ENCODE measurements at places on chromosomes 2 and 18. TPM values are rescaled to one million over a fixed set of nuclear protein-coding genes. Genes with fewer than 3 reads are reported as not detected.

TUBA4B gene
- total RNA-seq = not detected

PCARE gene
- not detected for total RNA-seq

GPR148 gene
- total RNA-seq = not detected

CHST10 gene
- 7.8 TPM for total RNA-seq

SLC30A3 gene
- total RNA-seq = not detected

OSBPL6 gene
- 4.0 TPM for total RNA-seq

DNA sequence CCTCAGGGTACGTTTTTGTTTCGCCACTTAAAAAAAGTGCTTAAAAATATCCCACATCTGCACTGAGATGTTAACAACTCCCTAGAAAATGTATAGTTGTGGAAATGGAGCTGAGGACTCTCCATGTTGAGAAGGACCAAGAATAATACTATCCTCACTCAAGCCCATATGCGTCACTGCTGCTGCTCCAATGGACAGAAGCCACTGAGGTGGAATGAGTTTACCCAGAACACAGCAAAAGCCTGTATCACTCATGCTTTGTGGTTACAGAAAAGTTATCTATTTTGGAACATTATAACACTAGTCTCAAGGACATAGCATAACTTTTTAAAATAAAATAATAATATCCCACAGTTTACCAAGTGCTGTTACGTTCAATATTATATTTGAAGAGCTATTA, 31.9 kb downstream of the DSC3 start:
- DNase-seq = no peak
- H3K27ac ChIP-seq = no peak overlapping the region
- no peaks in the 10 kb centered on the region for H3K36me3 ChIP-seq
- H3K27me3 ChIP-seq = no peaks in the 10 kb centered on the region
- H3K4me3 ChIP-seq = no peak overlapping the region
- H3K4me1 ChIP-seq = no peaks in the 10 kb centered on the region

GRCh38 chr18:79531926-79532312, 136.2 kb downstream of the NFATC1 start:
- H3K4me3 ChIP-seq = no peak overlapping the region
- no peak overlapping the region for H3K27ac ChIP-seq
- H3K36me3 ChIP-seq = no peaks in the 10 kb centered on the region
- H3K27me3 ChIP-seq = peaks cover 9% of the 10 kb centered on the region

GRCh38 chr2:152568531-152568930, 148.7 kb downstream of the PRPF40A start:
- no peak overlapping the region for H3K4me3 ChIP-seq
- H3K4me1 ChIP-seq = no peaks in the 10 kb centered on the region
- DNase-seq = no peak
- H3K27ac ChIP-seq = no peak overlapping the region
- no peaks in the 10 kb centered on the region for H3K27me3 ChIP-seq
- no peaks in the 10 kb centered on the region for H3K36me3 ChIP-seq

- H3K4me1 ChIP-seq = no peaks in the 10 kb centered on the region
- H3K36me3 ChIP-seq = no peaks in the 10 kb centered on the region
- DNase-seq = no peak
- no peaks in the 10 kb centered on the region for H3K27me3 ChIP-seq
- no peak overlapping the region for H3K27ac ChIP-seq
- H3K4me3 ChIP-seq = no peak overlapping the region
These were observed 134.8 kb downstream of the ZNF385B start for GRCh38 chr2:179726461-179727180.

GRCh38 chr18:51498085-51498855, 300.8 kb upstream of the MEX3C start:
- H3K4me1 ChIP-seq = no peaks in the 10 kb centered on the region
- no peaks in the 10 kb centered on the region for H3K36me3 ChIP-seq
- H3K27ac ChIP-seq = no peak overlapping the region
- no peak overlapping the region for H3K4me3 ChIP-seq
- DNase-seq = no peak
- no peaks in the 10 kb centered on the region for H3K27me3 ChIP-seq

- DNase-seq = no peak
- no peaks in the 10 kb centered on the region for H3K36me3 ChIP-seq
- H3K4me3 ChIP-seq = no peak overlapping the region
These were observed 1.7 kb downstream of the ATF2 start for GRCh38 chr2:175166216-175166824.

GRCh38 chr2:221914334-221914880, 342.3 kb upstream of the EPHA4 start:
- H3K4me1 ChIP-seq = no peaks in the 10 kb centered on the region
- H3K27ac ChIP-seq = no peak overlapping the region
- H3K36me3 ChIP-seq = no peaks in the 10 kb centered on the region
- H3K27me3 ChIP-seq = no peaks in the 10 kb centered on the region
- DNase-seq = no peak
- H3K4me3 ChIP-seq = no peak overlapping the region

GRCh38 chr18:79590191-79591031, 89.2 kb upstream of the CTDP1 start:
- H3K36me3 ChIP-seq = no peaks in the 10 kb centered on the region
- no peaks in the 10 kb centered on the region for H3K27me3 ChIP-seq

DNA sequence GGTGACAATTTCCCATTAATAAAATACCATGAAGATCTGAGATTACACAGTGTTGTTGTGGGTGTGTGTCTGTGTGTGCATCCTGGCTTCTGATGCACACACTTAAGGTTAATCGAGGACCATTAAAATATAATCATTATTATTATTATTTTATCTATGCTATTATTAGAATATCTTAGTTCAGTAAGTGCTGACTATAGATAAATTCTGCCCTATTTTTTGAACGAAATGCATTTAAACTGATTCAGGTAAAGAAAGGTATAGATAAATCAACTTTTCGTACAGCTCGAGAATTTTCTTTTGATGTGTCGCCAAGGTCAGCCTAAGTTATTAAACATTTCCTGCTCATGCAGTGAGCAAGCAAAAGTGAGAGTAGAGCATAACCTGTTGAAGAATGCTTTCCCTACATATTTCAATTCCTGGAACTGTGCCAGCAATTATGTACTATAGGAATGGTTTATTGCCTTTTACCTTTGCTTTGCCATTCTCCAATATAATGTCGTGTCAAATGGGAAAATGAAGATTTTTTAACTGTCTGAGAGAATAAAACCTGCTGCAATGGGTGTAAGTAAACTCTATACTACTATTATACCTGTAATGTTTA, 25.8 kb downstream of the KCNJ3 start:
- H3K27me3 ChIP-seq = no peaks in the 10 kb centered on the region
- H3K4me1 ChIP-seq = no peaks in the 10 kb centered on the region
- DNase-seq = no peak
- H3K27ac ChIP-seq = no peak overlapping the region
- H3K36me3 ChIP-seq = no peaks in the 10 kb centered on the region
- no peak overlapping the region for H3K4me3 ChIP-seq

GRCh38 chr18:52679354-52679753, 339.4 kb downstream of the DCC start:
- H3K27ac ChIP-seq = no peak overlapping the region
- DNase-seq = no peak
- no peaks in the 10 kb centered on the region for H3K4me1 ChIP-seq
- H3K4me3 ChIP-seq = no peak overlapping the region
- no peaks in the 10 kb centered on the region for H3K27me3 ChIP-seq

GRCh38 chr2:129756276-129756675, 223.2 kb upstream of the RAB6C start:
- H3K4me1 ChIP-seq = no peaks in the 10 kb centered on the region
- no peak overlapping the region for H3K4me3 ChIP-seq
- no peaks in the 10 kb centered on the region for H3K36me3 ChIP-seq

- H3K27me3 ChIP-seq = no peaks in the 10 kb centered on the region
- no peak overlapping the region for H3K27ac ChIP-seq
- no peaks in the 10 kb centered on the region for H3K36me3 ChIP-seq
- H3K4me1 ChIP-seq = no peaks in the 10 kb centered on the region
- DNase-seq = no peak
These were observed 31.0 kb downstream of the CFAP36 start for GRCh38 chr2:55550368-55551102.

DNA sequence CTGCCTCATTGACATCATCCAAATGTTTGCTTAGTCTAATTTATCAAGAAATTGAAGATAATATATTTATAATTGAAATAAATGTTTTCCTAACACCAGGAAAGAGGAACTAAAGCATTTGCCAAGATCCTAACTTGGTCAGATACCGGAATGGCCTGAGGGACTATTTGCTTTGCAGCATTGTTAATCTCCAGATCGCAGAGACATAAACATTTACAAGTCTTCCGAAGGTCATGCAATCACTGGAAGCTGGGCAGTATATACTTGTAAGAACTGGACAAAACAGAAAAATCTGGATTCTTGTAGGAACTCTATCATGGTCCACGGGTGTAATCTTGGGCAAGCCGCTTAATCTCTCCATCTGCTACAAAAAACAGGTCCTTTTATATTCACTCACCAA, 42.2 kb downstream of the CYBRD1 start:
- H3K27me3 ChIP-seq = no peaks in the 10 kb centered on the region
- peaks cover 3% of the 10 kb centered on the region for H3K4me1 ChIP-seq
- no peak for DNase-seq
- no peaks in the 10 kb centered on the region for H3K36me3 ChIP-seq

- peaks cover 30% of the 10 kb centered on the region for H3K4me1 ChIP-seq
- no peak overlapping the region for H3K4me3 ChIP-seq
- H3K36me3 ChIP-seq = no peaks in the 10 kb centered on the region
- no peaks in the 10 kb centered on the region for H3K27me3 ChIP-seq
- DNase-seq = no peak
- peak overlapping the region; percentile 78 for H3K27ac ChIP-seq
These were observed 56.7 kb upstream of the EML6 start for GRCh38 chr2:54666634-54667265.

- no peaks in the 10 kb centered on the region for H3K27me3 ChIP-seq
- no peaks in the 10 kb centered on the region for H3K36me3 ChIP-seq
- H3K4me1 ChIP-seq = no peaks in the 10 kb centered on the region
- DNase-seq = no peak
- H3K27ac ChIP-seq = no peak overlapping the region
These were observed 31.7 kb downstream of the L3MBTL4 start for GRCh38 chr18:6382963-6383362.

Data from transverse colon (tissue), 4 donors.